Mammary epithelial cell (primary cell): ENCODE measurements at places on chromosomes 16 and 17. TPM values are rescaled to one million over a fixed set of nuclear protein-coding genes. Genes with fewer than 3 reads are reported as not detected.

- no peak for DNase-seq
Observed at GRCh38 chr17:34368946-34369500, 6.0 kb upstream of the CCL1 start.

DNA sequence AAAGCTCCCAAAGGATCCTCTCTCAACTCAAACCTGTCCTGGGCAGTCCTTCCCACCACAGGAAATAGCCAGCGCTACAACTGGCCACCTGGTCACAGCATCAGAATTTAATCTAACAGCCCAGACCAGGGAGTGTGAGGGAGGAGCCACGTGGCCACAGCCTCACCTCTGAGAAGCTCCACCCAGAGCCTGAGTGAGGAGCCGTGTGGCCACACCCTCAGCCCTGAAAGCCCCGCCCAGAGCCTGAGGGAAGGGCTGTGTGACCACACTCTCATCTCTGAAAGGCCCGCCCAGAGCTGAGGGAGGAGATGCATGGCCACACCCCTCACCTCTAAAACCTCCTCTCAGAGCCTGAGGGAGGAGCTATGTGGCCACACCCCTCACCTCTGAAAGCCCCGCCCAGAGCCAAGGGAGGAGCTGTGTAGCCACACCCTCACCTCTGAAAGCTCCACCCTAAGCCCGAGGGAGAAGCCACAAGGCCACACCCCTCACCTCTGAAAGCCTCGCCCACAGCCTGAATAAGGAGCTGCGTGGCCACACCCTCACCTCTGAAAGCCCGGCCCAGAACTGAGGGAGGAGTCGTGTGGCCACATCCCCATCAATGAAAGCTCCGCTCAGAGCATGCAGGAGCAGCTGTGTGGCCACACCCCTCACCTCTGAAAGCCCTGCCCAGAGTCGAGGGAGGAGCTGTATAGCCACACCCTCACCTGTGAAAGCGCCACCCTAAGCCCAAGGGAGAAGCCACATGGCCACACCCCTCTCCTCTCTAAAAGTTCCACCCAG is 28.6 kb downstream of the SLC38A8 start:
- DNase-seq = peak; percentile 98

DNA sequence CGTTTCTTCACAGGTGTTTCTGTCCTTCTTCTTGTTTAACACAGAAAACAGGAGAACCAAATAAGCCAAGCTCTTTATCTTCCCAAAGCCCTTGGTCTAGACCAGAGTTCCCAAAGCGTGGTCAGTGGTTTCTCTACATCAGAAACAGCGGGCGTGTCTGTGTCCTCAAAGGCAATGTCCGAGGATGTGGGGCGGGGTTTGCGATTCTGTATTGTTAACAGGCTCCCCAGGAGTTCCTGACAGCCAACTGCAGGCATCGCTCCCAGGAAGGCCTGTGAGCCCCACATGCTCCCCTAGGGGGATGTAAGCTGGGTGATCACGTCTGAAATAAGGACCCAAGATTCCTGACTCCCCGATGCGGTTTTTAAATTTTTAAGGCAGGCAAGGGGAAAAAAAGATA is 28.4 kb upstream of the SLC25A19 start:
- no peak for DNase-seq

- DNase-seq = peak; percentile 57
Observed at GRCh38 chr16:57284209-57284951, at the start of gene PLLP. Gene PLLP, minus strand, starts transcription at chr16:57284672. Its CDS starts 132 bp downstream, at chr16:57284540.

DNA sequence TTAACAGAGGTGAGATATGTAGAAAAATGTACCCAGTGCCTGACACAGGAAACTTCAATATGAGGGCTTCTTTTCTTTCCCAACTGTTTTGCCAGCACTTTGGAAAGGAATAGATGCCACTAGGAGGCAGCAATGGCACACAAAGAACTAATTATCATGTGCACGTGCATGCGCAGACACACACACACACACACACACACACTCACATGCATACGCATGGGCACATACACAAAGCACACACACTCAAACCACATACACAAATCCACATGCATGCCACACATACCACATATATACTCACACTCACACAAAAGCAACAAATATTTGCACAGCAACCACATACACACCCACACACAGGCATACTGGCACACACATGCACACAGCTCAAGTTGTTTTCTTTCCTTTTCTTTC is 8.8 kb upstream of the CEP112 start:
- peak; percentile 66 for DNase-seq

GRCh38 chr17:7686222-7687071 is 843 bp downstream of the TP53 start:
- DNase-seq = peak; percentile 84

SLC38A10 gene
- 71.7 and 82.3 TPM in 2 replicates for total RNA-seq

TNK1 gene
- 9.7 and 15.9 TPM in 2 replicates for total RNA-seq
